ENCODE measurements at places on chromosomes 7 and 10.

DNA sequence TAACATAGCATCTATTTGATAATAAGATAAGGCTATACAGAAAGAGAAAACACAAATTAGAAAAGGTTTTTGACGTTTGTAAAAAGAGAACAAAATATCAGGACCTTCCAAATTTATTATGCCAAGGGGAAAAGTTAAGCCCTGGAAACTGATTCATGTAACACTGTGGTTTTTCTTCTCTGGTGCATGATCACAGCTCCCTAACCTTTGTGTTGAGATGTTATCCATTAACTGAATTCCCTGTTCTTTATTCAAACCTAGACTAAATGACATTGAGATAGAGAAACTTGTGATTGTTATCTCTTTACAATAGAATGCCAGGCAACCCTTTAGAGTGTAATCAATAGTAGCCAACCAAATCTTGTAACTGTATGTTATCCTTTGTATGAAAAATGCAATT lies 141.5 kb upstream of the NRG3 start:
- no peak for DNase-seq

- no peak for DNase-seq
Measured at GRCh38 chr7:101905203-101905865, 87.9 kb downstream of the CUX1 start.

GRCh38 chr10:88067737-88068136 lies 204.3 kb downstream of the PTEN start:
- DNase-seq: no peak

DNA sequence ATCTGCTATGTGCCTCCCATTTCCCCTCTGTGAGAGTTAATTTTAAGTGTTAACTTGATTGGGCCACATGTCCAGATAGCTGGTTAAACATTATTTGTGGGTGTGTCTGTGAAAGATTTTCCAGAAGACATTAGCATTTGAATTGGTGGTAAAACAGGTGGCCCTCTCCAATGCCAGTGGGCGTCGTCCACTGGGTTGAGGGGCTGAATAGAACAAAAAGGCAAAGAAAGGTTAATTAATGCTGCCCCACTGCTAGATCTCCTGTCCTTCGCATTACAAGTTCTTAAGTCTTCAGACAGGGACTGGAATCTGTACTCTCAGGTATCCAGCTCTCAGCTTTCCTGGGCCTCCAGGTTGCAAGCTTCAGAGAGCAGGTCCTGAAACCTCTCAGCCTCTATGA lies 1160.9 kb upstream of the LRRN3 start:
- no peak for DNase-seq

GRCh38 chr10:124045801-124046355 lies 47.5 kb downstream of the CHST15 start:
- no peak for DNase-seq

DNA sequence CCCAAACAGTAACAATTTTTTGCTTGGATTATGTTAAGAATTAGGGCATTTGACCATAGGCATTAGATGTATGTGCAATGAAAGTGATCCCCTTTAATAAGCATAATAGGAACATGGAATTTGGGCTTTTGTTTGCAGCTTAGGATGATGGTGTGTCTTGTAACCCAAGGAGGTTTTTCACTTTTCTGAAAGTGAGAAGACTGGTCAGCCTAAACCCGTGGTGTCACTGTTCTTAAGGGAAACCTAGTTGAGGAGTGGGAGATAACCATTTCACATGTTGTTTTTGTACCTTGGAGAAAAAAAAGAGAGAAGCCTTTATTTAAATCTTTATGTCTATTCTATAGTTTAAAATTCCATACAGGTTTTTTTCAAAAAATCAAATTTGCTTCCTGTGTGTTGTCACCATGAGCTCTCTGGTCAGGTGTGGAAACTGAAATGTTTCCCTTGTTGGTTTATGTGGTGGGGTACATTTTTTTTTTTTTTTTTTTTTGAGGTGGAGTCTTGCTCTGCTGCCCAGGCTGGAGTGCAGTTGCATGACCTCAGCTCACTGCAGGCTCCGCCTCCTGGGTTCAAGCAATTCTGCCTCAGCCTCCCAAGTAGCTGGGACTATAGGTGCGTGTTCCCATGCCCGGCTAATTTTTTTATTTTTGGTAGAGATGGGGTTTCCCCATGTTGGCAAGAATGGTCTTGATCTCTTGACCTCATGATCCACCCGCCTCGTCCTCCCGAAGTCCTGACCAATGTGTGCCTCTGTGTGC lies 7.7 kb downstream of the CCM2 start:
- DNase-seq: no peak

DNA sequence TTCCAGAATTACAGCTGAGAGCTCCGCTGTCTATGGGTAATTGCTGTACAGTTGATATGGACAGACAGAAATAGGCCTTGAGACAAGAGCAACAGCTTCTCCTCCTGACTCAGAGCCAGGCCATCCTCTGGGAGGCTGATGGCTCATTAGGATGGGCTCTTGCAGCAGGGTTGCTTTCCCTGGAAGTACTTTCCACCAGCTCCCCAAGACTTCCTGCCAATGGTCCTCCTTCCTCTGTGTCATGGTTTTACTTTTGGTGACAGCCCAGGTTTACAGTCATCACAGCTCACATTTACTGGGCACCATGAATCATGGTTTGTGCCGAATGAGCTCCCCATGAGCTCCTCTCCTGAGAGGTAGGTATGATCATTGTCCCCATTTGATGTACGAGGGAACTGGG lies 131.8 kb downstream of the HECW1 start:
- DNase-seq: no peak

GRCh38 chr10:86064219-86064618 lies 302.4 kb downstream of the GRID1 start:
- DNase-seq: no peak
